ENCODE measurements at places on chromosomes 2 and 18.

DNA sequence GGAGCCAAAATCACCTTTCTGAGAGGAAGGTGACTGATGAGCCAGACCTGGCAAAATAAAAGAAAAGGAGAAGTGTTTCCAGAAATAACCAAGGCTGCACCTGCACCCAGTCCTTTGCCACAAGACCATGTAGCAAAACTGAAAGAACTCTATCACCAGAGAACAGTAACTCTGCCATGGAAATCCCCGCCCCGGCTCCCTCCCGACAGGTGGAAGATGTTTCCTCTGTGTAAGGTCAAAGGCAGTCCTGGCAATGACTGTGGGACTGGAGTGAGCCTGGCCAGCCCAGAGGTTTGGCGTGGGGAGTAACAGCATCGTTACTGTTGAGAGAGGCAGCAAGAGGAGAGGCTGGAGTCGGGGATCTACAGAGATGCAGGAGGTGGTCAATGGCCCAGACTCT is 42.3 kb downstream of the SPRED2 start:
- no peak for DNase-seq

- DNase-seq: no peak
Observed at GRCh38 chr18:74725690-74726089, 128.0 kb downstream of the ZNF407 start.

DNA sequence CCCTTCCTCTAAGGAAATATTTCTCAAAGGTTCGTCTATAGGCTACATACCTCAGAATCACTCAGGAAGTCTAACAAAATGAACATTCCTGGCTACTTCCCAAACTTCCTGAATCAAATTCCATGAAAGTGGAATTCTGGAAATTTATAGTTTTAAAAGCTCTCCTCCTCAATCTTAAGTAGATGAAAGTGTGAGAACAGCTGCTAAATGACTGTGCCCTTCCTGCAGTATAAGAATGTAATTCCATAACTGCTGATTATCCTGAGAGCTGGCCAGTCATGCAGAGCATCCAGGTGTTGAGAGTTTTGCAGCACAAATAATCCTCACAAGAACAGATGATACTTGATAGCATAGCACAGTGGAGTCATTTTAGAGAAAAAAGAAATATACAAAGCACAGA is 265.0 kb downstream of the KCNJ3 start:
- DNase-seq: no peak

DNA sequence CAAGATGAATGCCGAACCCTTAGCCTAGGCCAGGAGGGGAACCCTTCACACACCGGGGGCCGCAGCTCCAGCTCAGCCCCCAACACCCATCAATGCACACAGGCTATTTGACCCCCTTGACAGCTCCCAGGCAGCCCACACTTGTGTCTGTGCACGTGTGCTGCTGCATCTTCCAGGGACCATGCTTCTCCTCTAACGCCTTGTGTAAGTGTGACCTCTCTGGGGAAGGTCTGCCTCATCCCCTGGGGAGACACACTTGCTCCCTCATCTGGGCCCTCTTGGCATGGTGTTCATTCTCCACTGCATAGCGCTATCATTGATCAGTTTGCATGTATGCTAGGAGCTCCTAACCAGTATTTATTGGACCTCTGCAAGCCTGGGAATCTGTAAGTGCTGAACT is 120.0 kb upstream of the FHL2 start:
- DNase-seq: no peak

DNA sequence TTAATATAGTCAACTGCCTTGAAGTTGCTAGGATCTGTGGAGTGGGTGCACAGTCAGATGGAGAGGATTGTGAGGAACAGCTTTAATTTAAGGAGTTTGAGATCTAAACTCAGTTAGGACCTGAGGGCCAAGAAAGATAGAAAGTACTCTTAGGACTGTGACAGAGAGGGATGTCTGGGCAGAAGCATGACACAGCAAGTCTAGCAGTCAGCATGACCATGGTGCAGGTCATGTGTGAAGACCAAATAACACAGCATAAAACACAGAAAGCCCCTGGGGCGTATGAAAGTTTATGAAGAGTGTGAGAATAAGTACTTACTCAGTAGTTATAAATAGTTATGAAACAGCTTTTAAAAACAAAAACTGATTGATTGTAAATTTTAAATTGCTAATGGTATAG is 107.2 kb downstream of the GALNT1 start:
- DNase-seq: no peak

- no peak for DNase-seq
Observed at GRCh38 chr2:3459185-3460015, 59.9 kb downstream of the ADI1 start.

DNA sequence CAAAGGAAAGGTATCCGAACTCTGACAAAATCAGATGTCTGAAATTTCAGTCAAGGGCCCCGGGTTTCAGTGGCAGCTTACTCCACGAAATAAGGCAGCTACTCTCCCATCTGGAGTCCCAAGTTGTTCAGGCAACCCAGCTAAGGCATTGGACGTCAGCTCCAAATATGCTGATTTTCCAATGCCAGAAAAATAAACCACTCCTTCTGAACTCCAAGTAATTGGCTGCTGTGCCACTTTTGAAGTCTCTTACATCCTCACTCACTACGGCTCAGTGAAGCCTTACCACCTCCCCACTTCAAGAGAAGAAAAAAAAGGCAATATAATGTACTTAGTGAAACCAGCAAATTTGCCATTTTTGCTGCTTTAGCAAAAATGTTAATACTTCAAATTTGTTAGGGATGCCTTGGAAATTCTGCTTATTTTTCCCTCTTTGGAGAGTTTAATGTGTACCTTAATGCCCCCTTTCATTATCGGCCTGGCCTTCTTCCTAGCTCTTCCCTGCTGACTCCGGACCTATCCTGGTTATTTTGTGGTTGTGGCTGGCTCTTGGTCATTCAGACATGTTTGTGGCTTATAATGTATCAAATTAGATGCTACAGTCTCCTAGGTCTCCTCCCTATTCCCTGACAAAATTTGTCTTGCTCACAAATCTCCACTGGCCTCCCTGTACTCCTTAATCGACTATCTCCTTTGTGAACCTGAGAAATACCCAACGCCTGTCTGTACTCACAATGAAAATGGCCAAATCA is 589.2 kb upstream of the ZEB2 start:
- no peak for DNase-seq

- DNase-seq: peak; percentile 80
Observed at GRCh38 chr2:26721115-26722032, 28.9 kb downstream of the KCNK3 start.

- no peak for DNase-seq
Observed at GRCh38 chr2:102112271-102112670, 30.3 kb upstream of the IL1R1 start.

GRCh38 chr2:24676493-24676892 is 116.7 kb downstream of the PTRHD1 start:
- no peak for DNase-seq

GRCh38 chr2:186308347-186308746 is 177.7 kb upstream of the ZC3H15 start:
- DNase-seq: no peak

GRCh38 chr2:109213646-109214433 is 84.8 kb downstream of the SH3RF3 start:
- no peak for DNase-seq

DNA sequence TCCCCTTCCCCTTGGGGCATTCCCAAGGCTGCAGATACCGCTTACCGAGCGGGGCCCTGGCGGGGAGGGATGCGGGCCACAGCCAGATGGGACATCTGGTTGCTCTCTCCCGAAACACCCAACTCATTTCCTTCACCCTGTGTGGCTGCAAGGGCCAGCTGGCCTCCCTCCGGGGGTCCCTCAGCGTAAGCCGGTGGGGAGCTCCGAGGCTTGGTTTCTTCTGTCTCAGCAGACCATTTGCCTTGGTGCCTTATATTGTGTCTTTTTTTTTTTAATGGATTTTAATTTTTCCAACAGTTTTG is 107.6 kb upstream of the ODC1 start:
- no peak for DNase-seq

DNA sequence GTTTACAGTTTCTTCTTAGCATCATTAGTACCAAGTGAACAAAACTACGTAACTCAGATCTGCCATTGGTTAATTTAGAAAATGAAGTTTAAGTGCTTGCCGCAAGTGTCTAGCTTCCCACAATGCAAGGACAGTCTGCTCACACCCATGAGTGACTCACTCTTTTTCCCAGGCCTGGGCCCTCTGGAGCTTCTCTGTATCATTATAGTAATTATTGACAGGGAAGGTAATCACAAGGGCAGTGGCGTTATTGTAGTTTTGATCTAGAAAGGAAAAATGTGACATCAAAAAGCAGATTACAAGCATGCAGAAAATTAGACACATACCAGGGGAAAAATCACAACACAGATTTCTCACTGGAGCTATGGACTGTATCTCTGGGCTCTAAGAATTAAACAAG is 38.5 kb downstream of the NPC1 start:
- peak; percentile 59 for DNase-seq

GRCh38 chr2:51103205-51103604 is 71.3 kb upstream of the NRXN1 start:
- no peak for DNase-seq

DNA sequence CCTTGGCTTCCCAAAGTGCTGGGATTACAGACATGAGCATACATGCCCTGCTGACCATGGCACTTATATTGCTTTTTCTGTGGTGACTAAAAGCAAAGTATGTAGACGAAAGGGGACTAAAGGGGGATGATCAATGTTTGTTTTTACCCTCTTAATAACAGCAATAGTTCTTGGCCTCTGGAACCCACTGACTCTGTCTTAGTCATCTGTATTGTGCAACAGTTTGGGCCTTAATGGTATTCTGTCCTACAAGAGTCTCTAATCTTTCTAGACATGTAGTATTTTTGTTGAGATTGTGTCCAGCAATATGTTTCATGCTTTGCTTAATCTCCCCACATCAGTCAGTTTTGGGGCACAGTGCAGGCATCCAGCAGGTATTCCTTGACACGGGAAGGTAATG is 359.9 kb upstream of the FANCL start:
- DNase-seq: no peak

GRCh38 chr2:139992078-139992477 is 1211.9 kb upstream of the NXPH2 start:
- no peak for DNase-seq

DNA sequence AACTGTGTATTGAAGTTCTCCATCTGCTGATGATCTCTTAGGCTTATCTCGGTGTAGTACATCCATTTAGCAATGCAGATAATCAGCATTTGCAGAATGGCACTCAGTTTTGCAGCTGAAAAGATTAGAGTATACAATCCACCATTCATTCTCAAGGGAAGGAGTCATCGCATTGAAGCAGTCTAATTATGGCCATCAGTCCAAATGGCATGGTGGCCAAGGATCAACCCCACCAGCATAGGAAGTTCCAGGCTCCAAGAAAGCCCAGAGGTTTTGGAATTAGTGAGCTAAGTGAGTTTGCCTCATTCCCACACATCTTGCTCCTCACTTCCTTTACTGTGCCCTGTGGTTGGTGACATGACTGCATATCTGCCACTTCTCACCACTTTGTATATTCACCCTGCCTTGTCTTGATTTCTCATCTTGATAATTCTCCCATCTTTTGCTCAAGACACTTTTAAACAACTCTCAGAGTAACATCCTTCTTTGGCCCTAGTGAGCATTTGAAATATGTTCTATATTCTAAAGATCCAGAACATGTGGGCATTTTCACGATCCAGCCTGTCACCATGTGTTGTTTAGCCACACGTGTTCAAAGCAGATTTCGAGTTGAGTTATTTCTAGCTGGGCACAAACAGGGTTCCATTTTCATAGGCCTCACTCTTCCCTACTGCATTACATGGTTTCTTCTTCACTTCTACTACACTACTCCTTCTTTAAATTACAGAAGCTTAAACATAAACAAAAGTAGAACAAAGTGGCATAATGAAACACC is 1119.8 kb downstream of the TSN start:
- DNase-seq: no peak

DNA sequence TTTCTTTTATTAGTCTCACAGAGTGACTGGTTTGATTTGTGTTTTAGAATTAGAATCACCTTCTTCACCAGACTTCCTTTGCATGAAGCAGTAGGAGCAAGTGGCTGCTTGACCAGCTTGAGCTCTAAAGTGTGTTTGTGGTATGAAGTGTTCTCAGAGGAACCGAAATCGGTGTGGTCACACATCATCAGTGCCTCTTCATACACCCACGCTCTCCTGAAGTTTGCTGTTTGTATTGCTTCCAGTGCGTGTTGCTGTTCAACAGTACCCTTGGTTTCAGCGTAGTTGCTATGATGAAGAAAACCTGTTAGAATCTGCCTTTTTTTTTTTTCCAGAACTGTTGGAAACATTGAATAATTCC is 77.9 kb downstream of the LIMS1 start:
- DNase-seq: no peak

DNA sequence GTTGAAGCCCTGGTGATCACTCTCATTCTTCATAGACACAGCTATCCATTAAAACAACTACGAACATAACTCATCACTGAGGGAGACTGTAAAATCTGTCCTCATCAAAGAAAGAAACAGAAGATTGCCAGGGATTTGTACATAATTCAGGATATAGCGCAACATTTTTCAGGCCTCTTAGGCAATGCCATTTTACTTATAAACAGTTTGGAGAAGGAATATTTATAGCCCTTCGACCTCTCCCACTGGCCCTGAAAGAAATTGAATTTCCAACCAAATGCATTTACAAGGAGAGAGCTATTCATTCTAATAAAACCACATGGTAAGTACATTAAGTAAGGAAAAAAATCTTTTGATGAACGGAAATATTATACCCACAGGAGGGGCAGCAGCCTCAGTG is 295.0 kb downstream of the RAD51AP2 start:
- no peak for DNase-seq

GRCh38 chr2:175976391-175977157 is 25.5 kb downstream of the LNPK start:
- peak; percentile 17 for DNase-seq

DNA sequence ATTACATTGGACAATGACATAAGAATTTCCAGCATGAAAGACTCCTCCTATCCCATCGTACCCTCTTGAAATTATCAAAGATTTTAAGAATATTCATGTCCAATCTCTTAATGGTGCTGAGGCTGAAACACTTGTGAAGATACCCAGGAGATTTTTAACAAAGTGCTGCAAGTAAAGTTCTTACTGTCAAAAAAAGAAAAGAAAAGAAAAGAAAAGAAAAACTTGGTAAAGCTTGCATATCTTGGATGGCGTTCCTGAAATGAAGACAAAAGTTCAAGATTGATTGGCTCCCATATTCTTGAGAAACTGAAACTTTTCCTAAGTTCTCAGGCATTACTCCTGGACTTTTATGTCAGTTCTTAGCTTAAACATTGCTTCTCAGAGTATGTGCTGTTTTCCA is 1010.5 kb upstream of the PIK3C3 start:
- no peak for DNase-seq

DNA sequence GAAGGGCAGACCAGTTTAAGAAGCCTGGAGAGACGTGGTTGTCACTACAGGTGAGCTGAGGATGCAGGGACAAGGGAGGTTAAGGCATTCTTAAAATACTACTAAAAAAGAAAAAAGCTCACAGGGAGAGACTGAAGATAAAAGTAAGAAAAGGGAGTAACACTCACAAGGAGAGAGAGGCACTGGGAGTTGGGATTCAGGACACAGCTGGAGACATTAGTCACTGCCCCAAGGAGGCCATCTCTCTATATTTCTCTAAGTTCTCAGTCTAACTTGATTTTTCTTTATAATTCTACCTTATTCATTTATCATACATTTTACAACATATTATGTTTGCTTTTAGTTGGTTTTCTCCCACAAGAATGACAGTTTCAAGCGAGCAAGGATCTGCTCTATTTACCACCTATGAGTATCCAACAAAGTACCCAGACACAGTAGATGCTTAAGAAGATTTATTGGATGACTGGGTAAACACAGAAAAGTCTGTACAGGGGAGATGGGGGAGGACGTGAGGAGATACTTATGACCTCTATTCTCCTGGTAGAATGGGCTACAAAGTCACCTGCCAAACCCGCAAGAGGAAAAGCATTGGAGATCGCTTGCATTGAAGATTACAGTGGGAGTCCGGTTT is 2.2 kb downstream of the SERPINE2 start:
- DNase-seq: no peak

Measured in A549 (cell line).